Cerebellar cortex (tissue), 1 donor: ENCODE measurements at places on chromosomes 2 and 18.
A peak's percentile ranks its signal among the peaks of the same experiment; 100 is the strongest.

DNA sequence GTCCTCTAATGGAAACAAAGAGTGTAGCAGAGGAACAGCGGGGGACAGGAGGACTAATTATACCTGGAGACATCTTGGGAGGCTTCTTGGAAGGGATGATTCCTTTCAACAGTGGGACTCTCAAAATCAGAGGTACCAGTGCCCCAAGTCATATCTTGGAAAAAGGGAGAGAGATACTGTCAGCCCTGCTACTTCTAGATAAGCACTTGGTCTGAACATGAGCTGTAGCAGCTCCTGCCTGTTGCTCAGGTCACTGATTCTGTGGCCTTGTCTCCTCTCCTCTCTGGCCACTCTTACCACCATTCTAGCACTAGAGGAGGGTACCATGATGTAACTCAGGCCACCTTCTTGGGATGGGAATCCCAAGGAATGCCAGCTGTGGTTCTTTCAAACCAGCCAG, 54.5 kb downstream of the MFSD6 start:
- DNase-seq: no peak

- DNase-seq: no peak
Observed at GRCh38 chr2:62396880-62397279, 109.1 kb downstream of the TMEM17 start.

- no peak for DNase-seq
Observed at GRCh38 chr2:64548761-64549160, 24.6 kb downstream of the AFTPH start.

GRCh38 chr2:68714866-68715265, 19.7 kb upstream of the ARHGAP25 start:
- DNase-seq: no peak

DNA sequence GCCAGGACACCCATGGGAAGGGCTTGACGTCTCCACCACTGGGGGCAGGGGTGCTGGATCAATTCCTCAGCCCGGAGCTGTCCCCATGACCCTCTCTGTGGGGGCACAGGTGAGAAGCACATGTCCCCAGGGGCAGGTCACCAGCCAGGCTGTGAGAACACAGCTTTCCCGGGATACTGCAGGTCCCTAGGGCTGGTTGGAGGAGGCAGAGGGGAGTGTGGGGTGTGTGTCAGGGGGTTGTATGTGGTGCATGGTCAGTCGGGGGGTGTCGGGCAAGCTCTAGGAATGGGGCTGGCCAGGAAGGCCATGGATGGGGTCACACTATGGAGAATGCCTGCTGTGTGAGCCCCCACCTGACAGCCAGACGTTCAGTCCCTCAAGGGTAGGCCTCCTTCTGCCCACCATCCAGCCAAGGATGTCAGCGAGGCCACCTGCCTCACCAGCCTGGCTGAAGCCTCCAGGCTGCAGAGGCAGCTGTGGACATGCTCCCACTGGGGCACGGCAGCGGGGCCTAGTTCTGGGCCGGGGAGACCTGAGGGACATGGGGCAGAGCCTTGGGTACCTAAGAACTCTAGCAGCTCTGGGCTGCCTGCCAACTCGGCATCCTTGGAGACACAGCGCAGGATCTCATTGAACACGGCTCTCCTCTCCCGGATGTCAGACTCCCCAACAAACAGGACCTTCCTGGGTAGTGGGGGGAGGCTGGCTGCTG, 10.3 kb downstream of the HS1BP3 start:
- peak; percentile 34 for DNase-seq

DNA sequence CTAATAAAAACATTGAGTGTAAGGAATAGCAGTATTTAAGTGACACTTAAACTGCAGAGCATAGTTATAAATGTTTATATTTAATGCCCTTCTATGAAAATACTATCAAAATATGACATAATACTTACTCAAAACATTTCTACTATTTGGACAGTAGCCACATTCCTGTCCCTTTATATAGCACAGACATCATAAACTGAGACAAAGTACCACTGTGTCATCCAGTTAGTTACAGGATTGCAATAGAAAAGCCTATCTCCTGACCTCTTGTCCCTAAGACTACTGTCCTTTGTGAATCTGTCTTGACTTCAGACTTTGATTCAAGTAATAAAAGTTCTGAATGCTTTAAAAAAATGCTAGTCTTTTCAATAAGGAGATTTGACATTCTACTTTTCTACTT, 1528.5 kb upstream of the NXPH2 start:
- DNase-seq: no peak

DNA sequence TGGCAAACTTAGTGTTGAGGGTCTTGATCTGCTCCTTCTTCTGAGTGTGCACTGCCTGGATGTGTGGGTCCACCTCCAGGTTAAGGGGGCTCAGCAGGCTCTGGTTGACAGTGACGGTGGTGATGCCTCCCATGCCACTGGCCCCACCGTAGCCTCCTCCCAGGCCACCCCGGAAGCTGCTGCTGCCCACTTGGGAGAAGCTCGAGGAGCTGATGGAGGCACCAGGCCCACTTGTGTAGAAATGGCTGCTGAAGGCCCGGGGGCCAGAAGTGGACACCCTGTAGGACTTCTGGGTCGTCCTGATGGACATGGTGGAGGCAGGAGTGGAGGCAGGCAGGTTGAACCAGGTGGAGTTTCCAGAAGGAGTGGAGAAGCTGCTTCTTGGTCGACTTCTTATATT, 6.4 kb upstream of the DUSP19 start:
- DNase-seq: no peak

GRCh38 chr18:45248240-45248903, 366.9 kb upstream of the SLC14A2 start:
- no peak for DNase-seq

- no peak for DNase-seq
Observed at GRCh38 chr2:222656526-222657446, 894 bp upstream of the FARSB start.

GRCh38 chr2:118939994-118940393, 2.0 kb upstream of the MARCO start:
- no peak for DNase-seq

DNA sequence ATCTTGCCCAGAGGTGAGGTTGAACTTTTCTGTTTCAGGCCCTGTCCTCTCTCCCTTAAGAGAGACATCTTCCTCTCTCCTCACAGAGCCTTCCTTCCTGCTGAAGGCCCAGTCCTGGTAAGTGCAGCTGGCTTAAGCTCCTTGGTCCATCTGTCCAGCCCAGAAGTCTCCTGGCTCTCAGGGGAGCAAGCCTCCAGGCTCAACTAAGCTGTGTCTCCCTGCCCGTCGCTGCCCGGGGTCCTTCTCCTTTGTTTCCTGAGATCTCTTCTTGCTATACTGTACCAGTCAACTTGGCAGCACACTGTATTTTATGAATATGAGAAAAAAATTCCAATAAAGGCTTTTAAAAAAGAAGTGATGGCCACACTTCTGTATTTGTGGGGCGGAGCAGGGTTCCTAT, 77.4 kb downstream of the KCNF1 start:
- DNase-seq: no peak

DNA sequence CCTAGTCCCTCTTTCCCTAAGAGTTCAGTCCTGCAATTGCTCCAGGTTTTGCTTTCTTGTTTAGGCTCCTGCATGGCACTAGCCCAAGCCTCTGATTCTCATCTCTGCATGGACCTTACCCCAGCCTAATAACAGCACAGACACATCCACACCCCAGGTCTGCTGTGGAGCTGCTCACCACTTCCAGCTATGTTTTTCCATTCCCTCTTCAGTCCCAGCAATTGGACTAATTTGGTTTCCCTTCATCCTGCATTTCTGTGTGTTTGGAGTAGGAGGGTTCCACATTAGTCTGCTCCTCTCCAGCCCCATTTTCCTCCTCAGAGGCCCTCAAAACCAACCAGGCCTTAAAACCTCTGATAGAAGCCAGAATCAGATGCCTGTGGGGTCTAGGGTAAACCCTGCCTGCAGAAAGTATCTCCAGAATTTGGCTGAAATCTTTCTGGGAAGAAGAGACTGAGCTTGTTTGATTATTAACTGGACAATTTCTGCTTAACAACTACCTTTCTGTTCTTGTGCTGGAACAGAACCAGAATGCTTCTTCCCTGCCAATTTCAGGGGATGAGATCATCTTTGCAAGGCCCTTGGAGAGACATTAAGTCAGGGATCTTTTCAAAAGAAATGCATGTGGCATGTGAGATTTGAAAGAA, 95.9 kb downstream of the GFPT1 start:
- DNase-seq: peak; percentile 11

DNA sequence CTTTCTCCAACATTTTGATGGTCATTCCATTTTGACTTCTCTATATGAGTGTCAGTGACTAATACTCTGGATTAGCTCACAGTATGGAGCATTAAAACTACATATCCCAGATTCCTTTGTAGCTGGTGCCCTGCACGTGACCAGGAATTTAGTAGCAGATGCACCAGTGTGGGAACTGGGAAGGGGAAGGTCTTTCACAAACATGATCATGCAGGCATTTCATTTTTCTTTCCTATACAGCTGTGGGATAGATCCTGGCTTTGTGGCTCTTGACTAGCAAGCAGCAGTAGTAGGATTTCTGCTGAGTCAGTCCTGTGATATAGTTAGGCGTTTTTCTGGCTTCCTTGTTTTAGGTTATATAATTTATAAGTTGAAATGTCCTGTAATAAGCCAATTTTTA, 971.0 kb upstream of the CDH2 start:
- DNase-seq: no peak

DNA sequence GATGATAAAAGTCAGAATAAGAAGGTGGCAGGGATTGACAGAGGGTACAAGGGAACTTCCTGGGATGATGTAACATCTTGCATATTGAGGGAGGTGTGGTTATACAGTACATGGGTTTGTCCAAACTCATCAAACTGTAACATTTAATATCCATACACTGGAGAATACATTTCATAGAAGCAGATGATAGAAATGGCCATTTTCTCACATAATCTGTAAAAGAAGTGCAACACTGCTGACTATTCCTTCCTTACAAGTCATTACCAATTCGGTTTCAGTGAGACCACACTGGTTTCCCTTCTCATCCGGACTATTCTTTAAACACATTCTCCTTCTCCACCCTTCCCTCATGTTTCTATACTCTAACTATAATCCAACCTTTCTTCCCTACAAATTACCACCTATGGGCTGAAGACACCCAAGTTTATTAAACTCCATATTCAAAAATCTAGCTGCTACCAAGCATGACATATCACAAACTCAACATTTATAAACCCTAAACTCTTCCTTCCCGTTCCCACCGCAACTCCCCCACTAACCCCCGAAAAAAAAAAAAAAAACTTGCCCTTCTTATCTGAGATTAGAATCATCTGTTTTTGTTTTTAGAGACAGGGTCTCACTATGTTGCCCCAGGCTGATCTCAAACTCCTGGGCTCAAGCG, 1.6 kb downstream of the COX7A2L start:
- DNase-seq: no peak
